NCI-H524 (cell line): ENCODE measurements at places on chromosomes 6 and 20.

- no peak for DNase-seq
Measured at GRCh38 chr20:42130810-42131596, 512.8 kb upstream of the CHD6 start.

DNA sequence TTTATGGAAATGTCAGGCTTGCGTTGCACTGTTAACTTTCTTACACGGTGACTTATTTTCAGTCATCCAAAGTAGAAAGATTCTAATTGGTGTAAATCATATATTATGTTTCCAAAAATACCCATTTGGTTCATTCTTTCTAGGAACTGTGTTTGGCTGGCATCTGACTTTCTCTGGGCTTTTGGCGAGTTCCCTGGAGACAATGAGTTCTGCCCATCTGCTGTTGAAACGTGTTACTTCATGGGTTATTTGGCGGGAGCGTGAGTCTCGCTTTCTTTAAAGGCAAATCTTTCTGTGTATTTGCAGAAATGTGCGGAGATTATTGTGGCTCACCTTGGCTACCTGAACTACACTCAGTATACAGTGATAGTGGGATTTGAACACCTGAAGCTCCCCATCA is 29.5 kb downstream of the TMEM181 start:
- no peak for DNase-seq

DNA sequence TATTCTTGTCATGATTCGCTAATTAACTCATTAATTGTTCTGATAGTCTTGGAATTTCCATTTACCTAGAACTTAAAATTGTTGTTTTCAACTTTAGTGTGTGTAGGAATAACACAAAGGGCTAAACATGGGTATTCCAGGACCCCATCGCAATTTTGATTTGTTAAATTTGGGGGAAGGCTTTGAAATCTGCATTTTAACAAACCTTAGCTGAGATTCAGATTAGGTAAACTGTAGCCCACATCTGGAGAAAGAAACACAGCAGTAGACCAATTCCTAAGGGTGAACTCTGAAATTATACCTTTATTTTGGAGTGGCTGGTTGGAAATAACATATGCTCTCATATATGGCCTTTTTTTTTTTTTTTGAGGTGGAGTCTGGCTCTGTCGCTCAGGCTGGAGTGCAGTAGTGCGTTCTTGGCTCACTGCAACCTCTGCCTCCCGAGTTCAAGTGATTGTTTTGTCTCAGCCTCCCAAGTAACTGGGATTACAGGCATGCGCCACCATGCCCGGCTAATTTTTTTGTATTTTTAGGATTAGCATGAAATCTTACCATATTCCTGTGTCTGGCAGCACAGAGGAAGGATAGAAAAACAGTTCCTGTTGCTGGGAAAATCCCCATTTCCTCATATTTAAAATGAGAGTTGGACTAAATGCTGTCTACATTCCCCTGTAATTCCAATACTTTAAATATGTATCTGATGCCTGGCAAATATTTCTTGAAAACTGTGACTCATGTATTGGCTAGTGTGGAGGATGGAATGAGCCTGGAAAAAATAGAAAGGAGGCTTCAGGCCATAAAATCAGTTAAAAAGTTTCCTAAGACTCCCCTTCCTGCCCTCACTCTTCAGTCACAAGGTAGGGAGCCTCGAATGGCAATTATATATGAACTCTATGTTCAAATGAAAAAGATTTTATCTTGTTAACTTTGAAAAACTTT is 96.7 kb upstream of the FAM184A start:
- DNase-seq, result no peak

DNA sequence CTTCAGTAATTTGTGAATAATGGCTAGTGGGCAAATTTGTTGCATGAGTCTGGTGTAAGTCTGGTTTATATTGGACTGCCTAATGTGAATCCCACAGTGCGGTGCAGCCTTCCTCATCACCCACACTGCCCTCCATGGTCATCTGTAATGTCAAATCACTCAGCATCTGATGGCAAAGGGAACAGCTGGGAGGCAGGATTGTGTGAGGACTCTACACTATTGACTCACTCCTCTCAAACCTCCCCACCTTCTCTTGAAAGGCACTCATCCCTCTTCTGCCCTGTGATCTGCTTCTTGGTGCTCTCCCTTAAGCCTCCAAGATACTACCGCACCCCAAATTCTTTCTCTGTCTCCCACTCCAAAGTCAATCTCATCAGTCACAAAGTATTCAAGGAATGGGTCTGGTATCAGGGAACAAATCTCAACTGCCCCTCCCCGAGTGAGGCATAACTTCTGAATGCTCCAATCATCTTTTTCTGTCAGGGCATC is 146.0 kb upstream of the BEND6 start:
- peak; percentile 74 for DNase-seq

GRCh38 chr6:41871691-41872090 is 23.5 kb downstream of the USP49 start:
- no peak for DNase-seq
